Stimulated activated CD8-positive, alpha-beta memory T cell treated with anti-CD3 and anti-CD28 coated beads, Interleukin-15, amount 100 ng/mL, for 48 hours (primary cell): ENCODE measurements at places on chromosomes 13 and 19.

DNA sequence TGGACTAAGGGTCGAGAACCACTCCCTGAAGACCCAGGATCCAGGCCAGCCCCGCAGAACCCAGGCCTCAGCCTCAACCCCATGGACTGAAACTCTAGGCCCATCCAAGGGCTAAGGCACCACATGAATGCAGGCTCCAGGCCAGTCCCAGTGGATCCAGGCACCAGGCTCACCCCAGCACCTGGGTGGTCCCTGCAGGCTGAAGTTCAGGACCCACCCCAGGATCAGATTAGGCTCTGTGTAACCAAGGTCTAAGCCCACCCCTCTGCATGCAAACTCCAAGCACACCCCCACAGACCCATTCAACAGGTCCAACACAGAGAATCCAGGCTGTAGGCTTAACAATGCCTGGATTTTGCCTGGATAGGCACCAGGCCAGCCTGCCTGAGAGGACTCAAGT is 1876.2 kb downstream of the PCDH9 start:
- DNase-seq: no peak

DNA sequence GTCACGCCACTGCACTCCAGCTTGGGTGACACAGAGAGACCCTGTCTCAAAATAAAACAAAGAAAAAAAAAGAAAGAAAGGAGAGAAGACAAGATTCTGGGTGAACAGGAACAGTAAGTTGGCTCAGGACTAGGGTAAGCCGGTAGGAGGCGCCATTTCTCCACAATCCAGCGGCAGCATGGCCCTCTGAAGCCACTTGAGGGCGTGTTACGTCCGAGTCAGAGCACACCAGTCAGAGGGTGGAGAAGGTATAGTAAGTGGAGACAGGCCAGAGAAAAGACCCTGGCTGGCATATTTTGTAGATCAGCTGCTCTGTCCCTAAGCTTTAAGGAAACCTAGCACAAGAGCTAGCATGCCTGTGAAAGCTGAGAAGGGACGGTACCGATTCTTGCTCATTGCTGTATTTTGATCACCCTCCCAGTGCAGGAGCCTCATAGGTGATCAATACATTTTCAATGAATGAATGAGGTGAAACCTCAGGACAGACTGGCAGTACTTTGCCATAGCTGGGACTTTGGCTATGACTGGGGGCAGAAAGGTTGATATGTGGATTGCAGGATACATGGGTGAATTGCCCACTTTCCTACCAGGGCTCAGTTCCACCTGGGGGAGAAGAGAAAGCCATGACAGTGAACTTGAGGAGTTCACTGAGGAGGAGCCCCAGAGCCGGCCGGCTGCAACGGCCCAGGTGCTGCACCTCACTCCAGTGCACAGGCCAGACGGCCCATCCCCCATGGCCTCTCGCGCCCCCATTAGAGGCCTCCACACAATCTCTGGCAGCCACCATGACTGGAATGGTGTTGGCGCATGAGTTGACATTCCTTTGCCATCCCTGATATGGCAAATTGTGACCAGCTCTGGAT is 23.5 kb downstream of the POU2F2 start:
- DNase-seq: peak; percentile 67

DNA sequence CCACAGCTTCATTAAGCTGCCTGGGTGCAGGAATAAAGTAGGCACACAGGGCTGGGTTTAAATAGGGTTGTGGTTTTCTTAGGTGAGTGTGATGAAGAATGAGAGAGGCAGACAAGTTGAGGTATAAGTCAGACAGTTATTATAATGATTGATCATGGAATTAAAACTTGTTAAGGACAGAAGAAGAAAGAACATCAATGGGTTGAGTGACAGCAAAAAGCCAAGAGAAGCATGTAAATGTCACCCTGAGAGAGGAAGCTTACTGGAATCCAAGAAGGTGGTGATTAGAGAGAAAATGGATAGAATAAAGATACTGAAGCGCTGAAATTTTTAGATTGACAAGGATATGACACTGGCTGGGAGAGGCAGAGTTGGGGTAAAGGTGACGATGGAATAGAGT is 325.2 kb upstream of the SLITRK1 start:
- no peak for DNase-seq

- DNase-seq: no peak
Observed at GRCh38 chr13:57748096-57748495, 116.6 kb downstream of the PCDH17 start.

GRCh38 chr13:36345438-36346221 is 564 bp downstream of the SPART start:
- DNase-seq: no peak

DNA sequence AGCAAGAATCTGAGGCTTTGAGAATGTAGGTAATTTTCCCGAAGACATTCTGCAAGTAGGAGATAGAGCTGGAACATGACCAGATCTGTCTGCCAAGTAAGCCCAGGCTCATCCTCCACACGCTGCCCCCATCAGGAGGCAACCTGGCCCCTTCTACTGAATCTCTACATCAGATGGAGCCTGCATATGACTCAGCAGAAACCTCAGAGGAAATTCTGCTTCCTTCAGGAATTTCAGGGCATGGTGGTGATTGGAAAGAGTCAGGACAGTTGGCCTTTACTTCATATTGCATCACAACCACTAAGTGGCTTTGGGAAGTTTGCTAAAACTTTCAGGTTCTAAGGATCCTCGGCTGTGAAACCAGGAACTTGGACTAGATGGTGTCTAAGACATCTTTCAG is 85.2 kb downstream of the LRRC63 start:
- DNase-seq: no peak

- no peak for DNase-seq
Observed at GRCh38 chr19:52635786-52636570, 2.2 kb downstream of the ZNF83 start.

- no peak for DNase-seq
Observed at GRCh38 chr19:56404705-56405056, 549 bp downstream of the ZNF583 start.

DNA sequence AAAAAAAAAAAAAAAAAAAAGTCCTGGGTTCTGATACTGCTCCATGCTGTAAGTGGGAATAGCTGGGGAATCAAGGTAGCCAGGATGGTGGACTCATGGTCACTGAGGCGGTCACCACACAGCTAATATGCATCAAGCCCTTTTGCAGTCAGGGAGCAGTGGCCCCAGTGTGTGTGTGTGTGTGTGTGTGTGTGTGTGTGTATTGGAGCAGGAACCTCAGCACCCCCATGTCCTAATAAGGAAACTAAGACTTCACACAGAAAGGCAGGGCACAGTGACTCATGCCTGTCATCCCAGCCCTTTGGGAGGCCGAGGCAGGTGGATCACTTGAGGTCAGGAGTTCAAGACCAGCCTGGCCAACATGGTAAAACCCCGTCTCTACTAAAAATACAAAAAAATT is 12.0 kb downstream of the B3GNT3 start:
- DNase-seq: no peak

DNA sequence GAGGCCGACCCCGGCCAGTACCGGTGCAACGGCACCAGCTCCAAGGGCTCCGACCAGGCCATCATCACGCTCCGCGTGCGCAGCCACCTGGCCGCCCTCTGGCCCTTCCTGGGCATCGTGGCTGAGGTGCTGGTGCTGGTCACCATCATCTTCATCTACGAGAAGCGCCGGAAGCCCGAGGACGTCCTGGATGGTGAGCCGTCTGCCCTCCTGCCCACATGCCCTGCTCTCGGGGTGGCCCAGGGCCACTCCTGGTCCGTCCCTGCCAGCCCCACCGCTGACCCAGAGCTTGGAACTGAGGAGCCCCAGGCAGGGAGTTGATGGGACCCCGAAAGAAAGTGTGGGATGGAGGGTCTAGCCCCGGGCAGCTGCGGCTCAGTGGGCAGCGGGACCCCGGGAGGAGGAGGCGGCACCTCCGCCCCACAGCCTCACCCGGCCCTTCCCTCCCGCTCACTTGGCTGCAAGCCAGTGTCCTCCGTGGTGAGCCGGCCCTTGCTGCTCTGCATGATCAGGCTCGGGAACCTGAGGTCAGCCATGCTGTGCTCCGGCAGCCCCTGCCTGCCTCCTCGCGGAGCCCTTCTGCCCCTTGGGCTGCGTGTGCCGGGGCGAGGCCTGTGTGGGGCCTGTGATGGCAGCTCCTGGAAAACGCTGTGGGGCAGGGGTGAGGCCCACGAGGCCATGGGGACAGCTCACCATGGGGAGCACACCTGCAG is 8.1 kb upstream of the HCN2 start:
- DNase-seq: no peak

DNA sequence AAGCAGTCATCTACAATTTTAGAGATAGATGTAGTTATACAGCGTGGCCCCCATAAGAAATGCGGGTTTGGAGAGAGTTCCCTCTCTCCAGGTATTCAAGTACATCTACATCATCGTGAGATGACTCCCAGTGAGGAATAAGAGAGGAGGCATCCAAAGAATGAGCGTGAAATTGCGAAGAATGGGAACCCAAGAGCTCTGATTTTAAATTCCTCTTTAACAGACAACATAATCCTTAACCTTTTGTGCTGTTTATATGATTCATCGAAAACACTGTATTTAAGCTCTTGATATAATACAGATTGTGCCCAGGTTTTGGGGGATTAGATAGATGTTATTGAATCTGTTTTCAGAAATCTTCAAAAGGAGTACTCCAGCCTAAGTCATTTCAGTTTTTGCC is 161.5 kb downstream of the COG6 start:
- DNase-seq: no peak

- DNase-seq: no peak
Observed at GRCh38 chr13:55538424-55538823, 1602.3 kb upstream of the PRR20A start.

DNA sequence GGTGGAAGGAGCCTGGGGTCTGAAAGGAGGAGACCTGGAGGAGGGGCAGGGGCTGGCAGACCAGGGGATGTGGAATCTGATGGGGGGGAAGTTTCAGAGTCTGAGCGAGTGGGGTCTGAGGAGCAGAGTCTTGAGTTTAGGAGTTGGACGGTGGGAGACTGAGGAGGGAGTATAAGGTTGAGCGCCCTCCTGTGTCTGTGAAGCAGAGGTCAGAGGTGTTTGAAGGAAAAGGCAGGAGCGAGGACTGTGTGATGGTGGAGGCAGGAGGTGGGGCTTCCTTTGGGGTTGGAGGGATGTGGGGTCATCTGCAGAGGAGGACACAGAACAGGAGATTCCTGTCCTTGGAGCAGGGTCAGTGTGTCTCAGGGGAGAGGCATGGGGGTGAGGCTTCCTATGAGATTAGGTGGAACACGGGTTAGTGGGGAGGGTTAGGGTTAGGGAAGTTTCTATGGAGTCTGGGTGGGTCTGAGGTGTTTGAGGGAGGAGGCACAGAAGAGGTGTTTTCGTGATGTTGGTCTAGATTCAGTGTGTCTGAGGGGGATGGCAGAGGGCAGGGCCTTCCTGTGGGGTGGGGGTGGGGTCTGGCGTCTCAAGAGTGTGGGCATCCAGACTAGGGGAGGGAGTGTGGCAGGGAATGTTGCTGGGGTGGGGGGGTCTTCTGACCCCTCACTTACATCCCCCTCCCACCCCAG is 8.3 kb downstream of the RYR1 start:
- DNase-seq: no peak

- DNase-seq: peak; percentile 39
Observed at GRCh38 chr19:940591-941291, 14.9 kb downstream of the ARID3A start.

DNA sequence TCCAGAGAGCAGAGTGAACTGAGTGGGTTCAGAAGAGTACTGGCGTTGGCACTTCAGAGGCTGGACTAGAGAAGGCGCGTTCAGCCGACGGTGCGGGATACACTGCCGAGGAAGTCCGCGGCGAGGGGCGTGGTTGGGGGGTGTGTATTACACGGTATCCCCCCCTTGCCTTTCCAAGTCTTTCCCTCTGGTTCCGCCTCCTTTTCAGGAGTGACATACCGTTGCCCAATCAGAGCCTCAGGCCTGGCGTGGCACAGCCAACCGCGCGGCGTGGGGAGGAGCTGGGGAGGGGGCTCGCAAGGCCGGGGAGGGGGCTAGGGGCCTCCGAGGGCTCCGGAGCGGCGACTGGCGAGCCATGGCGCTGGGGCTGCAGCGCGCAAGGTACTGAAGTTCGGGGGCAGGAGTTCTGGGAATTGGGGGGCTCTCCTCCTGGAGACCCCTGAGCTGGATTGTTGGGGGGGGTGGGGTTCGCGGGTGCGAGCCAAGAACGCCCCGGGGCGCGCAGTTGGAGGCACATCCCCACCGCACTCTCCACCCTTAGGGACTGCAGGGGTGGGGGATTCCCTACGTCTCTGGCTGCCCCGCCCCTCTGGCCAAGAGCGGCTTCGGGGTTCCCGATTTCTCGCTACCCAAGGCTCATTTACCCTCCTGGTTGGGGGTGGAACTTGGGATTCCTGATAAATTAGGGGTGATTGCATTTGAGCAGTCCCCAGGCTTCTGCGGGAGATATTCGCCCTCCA is at the start of gene HIF3A:
HIF3A (plus strand) TSS at position 321 of the 740 bp plus-strand sequence; CDS start at position 356, 35 bp downstream.
- no peak for DNase-seq

DNA sequence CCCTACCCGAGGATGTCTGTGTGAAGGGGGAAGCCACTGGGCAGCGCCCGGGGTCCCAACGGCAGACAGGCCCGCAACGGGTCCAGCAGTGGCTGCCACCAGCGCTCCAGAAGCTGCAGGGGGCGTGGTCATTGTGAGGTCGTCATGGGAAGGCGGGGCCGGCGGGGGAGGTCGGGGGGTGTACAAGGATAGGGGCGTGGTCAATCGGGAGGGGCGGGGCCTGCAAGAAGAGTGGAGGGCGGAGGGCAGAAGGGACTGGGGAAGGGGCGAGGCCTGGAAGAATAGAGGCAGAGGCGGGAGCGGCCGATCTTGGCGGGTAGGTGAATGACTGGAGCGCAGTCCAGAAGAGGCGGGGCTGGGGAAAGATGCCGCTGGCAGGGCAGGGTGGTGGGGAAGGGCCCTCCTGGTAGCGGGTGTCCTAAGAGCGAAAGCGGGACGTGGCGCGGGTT is 4.4 kb downstream of the FUZ start:
- DNase-seq: peak; percentile 67

GRCh38 chr19:39502640-39503417 is 4.1 kb downstream of the DLL3 start:
- peak; percentile 69 for DNase-seq
